Activated T-helper 1 cell treated with anti-CD3 and anti-CD28 coated beads, Interleukin-2, amount 50 U/mL, for 16 hours (primary cell): ENCODE measurements at places on chromosomes 13 and 19.
A peak's percentile ranks its signal among the peaks of the same experiment; 100 is the strongest.

GRCh38 chr13:97261254-97262005 lies 39.3 kb downstream of the MBNL2 start:
- DNase-seq = no peak

- DNase-seq = no peak
These were observed 13.9 kb upstream of the DNAJC15 start for GRCh38 chr13:43009506-43009905.

DNA sequence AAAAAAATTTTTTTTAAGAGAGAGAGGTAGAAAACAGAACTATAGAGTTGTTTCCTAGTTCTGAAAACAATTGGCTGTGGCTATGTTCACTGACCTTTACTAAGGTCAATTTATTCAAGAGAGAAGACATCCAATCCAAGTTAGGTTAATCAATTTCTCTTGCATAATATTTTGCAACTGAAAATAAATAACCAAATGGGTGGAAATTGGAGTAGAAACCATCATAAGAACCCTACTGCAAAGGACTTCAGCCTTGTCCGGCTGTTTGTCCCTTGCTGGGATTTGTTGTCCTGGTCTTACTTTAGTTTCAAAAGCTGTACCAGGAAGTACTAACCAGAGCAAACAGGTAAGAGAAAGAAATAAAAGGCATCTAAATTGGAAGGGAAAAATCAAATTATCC lies 23.3 kb upstream of the ZC3H13 start:
- DNase-seq = no peak

GRCh38 chr19:7067716-7068115 lies 1.8 kb upstream of the ZNF557 start:
- DNase-seq = no peak

- peak; percentile 38 for DNase-seq
These were observed 14.2 kb downstream of the ONECUT3 start for GRCh38 chr19:1767464-1767933.
